ENCODE measurements at places on chromosomes 6 and 20.

DNA sequence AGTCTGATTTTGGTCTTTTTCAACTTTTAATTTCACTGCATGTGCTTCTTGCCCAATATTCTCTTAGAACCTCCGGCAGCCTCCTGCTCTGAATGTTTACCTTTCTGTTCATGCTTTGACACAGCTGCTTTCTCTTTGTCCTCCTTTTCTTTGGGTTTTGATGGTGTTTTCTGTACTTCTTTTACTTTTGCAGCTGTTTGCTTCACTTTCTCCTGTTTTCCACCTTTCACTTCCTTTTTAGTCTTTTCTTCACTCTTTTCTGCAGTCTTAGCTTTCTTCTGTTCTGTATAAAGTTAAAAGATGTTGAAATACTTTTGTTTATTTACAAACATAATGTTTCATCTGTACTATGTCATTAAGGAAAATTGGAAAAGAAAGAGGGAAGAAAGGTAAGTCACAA, 133.1 kb downstream of the TRDN start:
- no peak for DNase-seq

GRCh38 chr20:13325033-13325432, 104.0 kb downstream of the ISM1 start:
- DNase-seq, result no peak

DNA sequence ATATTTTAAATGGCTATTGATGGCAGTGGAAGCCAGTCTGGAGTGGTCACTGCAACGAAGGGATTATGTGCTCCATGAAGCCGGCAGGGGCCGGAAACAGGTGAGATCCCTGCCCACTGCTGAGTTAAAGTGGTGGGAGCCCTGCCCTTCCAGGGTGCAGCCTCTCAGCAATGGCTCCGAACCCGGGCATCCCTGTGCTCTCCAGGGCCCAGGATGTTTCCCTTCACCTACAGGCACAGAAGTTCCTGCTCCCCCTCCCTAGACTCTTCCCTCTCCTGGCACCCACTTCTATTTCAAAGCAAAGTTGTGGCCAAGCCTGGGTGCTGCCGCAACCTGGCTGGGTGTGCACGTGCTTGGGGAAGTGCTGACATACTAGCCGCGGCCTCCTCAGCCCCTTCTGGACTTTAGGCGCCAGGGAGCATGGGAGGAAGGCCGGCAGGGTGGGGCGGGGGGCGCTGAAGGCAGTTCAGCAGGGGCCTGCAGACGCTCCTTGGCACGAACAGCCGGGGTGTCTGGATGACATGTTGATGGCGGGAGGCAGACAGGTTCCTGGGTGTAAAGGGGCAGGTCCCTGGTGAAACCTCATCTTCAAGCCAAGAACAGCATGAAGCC, 452.3 kb downstream of the HTR1B start:
- no peak for DNase-seq

DNA sequence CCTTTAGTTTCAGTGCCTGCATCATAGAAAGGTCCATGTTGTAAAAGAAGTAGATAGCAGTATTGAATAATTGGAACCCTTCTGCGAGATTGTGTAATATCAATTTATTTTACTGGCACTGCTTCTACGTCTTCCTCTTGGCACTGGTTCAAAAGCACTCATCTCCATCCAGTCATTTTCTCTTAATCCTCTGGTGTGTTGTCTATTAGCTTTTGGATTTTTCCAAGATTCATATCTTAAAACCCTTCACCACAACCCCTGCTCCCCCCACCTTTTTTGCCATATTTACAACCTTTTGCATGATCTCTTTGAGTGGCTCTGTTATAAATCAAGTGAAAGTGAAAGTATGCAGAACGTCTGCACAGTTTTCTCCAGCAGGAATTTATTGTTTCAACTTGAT, 76.6 kb upstream of the HSF2 start:
- DNase-seq, result no peak
